ENCODE measurements at places on chromosomes 11 and 22. TPM values are rescaled to one million over a fixed set of nuclear protein-coding genes. Genes with fewer than 3 reads are reported as not detected.

DNA sequence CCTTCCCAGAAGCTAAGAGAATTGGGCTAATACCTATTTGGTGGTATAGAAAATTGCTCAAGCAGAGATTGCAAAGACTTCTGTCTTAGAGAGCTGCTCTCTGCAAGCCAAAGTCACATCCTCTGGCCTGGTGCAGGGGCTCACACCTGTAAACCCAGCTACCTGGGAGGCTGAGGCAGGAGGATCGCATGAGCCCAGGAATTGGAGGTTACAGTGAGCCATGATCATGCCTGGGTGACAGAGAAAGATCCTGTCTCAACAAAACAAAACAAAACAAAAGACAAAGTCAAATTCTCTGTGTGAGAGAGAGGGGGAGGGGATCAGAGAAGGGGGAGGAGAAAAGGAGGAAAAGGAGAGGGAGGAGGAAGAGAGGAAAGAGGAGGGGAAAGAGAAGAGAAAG is 15.0 kb upstream of the EXPH5 start:
- peaks cover 24% of the 10 kb centered on the region for H3K27me3 ChIP-seq
- DNase-seq: no peak
- H3K4me1 ChIP-seq: no peaks in the 10 kb centered on the region
- H3K36me3 ChIP-seq: no peaks in the 10 kb centered on the region
- H3K27ac ChIP-seq: no peak overlapping the region

GRCh38 chr22:27089264-27089663 is 431.9 kb downstream of the MIAT start:
- no peaks in the 10 kb centered on the region for H3K27me3 ChIP-seq
- no peak overlapping the region for H3K4me3 ChIP-seq
- no peak overlapping the region for H3K27ac ChIP-seq

DNA sequence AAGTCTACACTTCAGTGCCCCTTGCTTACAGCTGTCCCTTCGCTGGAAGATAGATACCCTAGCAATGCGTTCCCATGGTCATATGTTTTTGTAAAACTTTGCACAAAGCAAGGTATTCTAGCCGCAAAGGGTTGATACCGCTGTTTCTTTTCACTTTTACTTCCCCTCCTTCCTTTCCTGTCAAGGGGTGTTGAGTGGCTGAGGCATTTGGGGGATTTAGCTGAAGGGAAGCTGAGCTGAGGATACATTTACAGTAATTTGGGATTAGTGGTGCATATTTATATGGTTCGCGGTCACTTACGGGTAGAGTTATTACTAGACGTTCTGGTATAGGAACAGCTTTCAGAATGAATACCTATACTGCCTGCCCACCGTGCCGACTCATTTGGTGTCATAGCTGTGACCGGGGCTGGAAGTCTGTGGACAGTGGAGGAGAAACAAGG is 86.9 kb upstream of the WNT11 start:
- no peak overlapping the region for H3K27ac ChIP-seq
- DNase-seq: peak; percentile 65
- no peaks in the 10 kb centered on the region for H3K27me3 ChIP-seq
- no peaks in the 10 kb centered on the region for H3K36me3 ChIP-seq
- H3K4me1 ChIP-seq: peaks cover 14% of the 10 kb centered on the region

DNA sequence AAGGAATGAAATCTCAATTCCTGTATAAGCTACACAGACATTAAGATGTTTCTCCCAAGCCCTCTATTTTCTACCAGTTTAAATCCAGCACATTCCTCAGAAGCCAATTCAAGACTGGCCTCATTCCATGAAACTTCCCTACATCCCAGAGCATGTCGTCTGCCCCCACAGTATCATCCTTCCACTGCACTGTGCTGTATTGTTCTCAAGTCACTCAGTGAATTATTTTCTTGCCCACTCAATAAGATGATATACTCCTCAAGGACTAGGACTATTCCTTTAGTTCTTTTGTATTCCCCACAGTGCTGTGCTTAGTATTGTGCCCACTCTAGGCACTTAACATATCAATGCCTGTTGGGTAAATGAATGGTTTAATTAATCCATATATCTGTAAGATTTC is 203.1 kb upstream of the BLID start:
- no peaks in the 10 kb centered on the region for H3K27me3 ChIP-seq
- no peak overlapping the region for H3K4me3 ChIP-seq
- no peak overlapping the region for H3K27ac ChIP-seq
- no peaks in the 10 kb centered on the region for H3K36me3 ChIP-seq

DNA sequence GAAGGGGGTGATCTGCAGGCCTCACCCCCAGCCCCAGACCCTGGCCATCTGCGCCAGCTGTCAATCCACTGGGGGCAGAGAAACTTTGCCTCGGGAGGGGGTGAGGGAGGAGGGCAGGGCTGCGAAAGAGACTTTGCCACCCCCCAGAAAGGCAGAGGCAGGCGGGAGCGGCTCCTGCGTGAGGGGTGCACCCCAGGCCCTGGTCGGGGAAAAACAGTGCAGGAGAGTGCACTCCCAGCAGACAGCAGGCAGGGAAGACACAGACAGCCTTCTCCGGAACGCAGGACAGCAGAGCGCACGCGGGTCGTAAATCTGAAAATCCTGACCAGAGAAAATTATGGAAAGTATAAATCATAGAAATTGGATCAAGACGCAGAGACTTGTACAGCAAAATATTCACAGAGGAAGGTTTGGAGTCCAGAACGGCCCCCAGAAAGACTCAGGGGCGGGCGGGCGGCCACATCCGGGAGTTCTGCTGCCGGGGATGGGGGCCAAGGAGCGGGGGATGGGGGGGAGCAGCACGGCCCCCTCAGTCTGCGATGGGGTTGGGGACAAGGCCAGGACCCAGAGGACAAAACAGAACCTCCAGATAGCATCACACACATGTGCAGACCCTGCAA is 8.0 kb upstream of the MRPL23 start:
- H3K4me1 ChIP-seq: peaks cover 5% of the 10 kb centered on the region
- H3K36me3 ChIP-seq: no peaks in the 10 kb centered on the region
- H3K27ac ChIP-seq: no peak overlapping the region
- DNase-seq: peak; percentile 55
- H3K27me3 ChIP-seq: no peaks in the 10 kb centered on the region
- no peak overlapping the region for H3K4me3 ChIP-seq

BRSK2 gene
- 0.97 TPM for total RNA-seq

RAPSN gene
- 0.42 TPM for total RNA-seq

- H3K27ac ChIP-seq: no peak overlapping the region
- no peak for DNase-seq
- H3K4me1 ChIP-seq: no peaks in the 10 kb centered on the region
- peaks cover 19% of the 10 kb centered on the region for H3K36me3 ChIP-seq
- no peaks in the 10 kb centered on the region for H3K27me3 ChIP-seq
Measured at GRCh38 chr11:68053981-68054812, 15.4 kb downstream of the TCIRG1 start.

GRCh38 chr22:42177891-42178336 is 47.3 kb upstream of the CYP2D6 start:
- peaks cover 28% of the 10 kb centered on the region for H3K36me3 ChIP-seq
- peak overlapping the region; percentile 70 for H3K27ac ChIP-seq
- H3K4me3 ChIP-seq: no peak overlapping the region
- H3K4me1 ChIP-seq: peaks cover 56% of the 10 kb centered on the region
- H3K27me3 ChIP-seq: no peaks in the 10 kb centered on the region

F2 gene
- not detected for total RNA-seq

DNA sequence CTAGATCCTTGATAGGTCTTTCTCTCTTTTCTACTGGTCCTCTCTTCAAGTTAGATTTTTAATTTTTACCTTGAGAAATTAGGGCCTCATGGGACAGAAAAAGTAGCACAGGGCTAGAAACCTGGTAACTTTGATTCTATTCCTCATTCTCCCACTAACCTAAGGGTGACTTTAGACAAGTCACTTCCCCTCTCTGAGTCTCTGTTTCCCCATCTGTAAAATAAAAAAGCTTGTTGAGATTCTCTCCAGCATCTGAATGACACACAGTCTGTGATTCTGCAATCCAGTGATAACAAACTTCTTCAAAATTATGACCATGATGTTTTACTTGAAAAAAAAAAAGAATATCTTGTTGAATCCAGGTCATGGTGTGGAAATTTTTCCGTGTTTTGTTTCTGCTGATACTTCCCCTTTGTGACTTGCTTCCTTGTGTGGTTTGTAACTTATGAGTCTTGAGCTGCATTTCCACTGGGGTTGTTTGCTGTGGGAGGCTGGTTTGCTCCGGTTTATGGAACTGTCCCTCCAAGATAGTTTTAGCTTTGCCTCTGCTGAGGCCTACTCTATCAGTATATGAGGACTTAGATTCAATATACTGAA is 9.8 kb upstream of the MPEG1 start:
- no peaks in the 10 kb centered on the region for H3K36me3 ChIP-seq
- DNase-seq: no peak
- H3K27ac ChIP-seq: no peak overlapping the region
- peaks cover 25% of the 10 kb centered on the region for H3K27me3 ChIP-seq
- no peaks in the 10 kb centered on the region for H3K4me1 ChIP-seq
- no peak overlapping the region for H3K4me3 ChIP-seq

MTMR2 gene
- total RNA-seq: 37.5 TPM

GRCh38 chr11:17563231-17563646 is 16.2 kb downstream of the OTOG start:
- no peaks in the 10 kb centered on the region for H3K36me3 ChIP-seq
- no peak for DNase-seq
- no peak overlapping the region for H3K4me3 ChIP-seq
- peaks cover 3% of the 10 kb centered on the region for H3K4me1 ChIP-seq
- H3K27ac ChIP-seq: no peak overlapping the region

DERL3 gene
- 14.8 TPM for total RNA-seq

GRCh38 chr11:68527585-68527984 is 67.0 kb downstream of the PPP6R3 start:
- peaks cover 64% of the 10 kb centered on the region for H3K36me3 ChIP-seq
- no peak for DNase-seq
- peak overlapping the region; percentile 42 for H3K27ac ChIP-seq
- H3K4me1 ChIP-seq: peaks cover 57% of the 10 kb centered on the region
- no peaks in the 10 kb centered on the region for H3K27me3 ChIP-seq

C11orf97 gene
- total RNA-seq: not detected

GRCh38 chr22:38570779-38571364 is 889 bp upstream of the DMC1 start:
- peak overlapping the region; percentile 92 for H3K27ac ChIP-seq
- H3K27me3 ChIP-seq: peaks cover 3% of the 10 kb centered on the region
- peaks cover 22% of the 10 kb centered on the region for H3K4me1 ChIP-seq
- H3K36me3 ChIP-seq: peaks cover 2% of the 10 kb centered on the region
- H3K4me3 ChIP-seq: peak overlapping the region; percentile 94

GRCh38 chr11:75524665-75525432 is 892 bp downstream of the GDPD5 start:
- peak; percentile 81 for DNase-seq
- H3K36me3 ChIP-seq: no peaks in the 10 kb centered on the region
- H3K4me1 ChIP-seq: peaks cover 15% of the 10 kb centered on the region
- H3K27ac ChIP-seq: no peak overlapping the region
- H3K27me3 ChIP-seq: peaks cover 27% of the 10 kb centered on the region

- H3K4me1 ChIP-seq: peaks cover 12% of the 10 kb centered on the region
- peaks cover 6% of the 10 kb centered on the region for H3K27me3 ChIP-seq
- DNase-seq: no peak
- H3K27ac ChIP-seq: no peak overlapping the region
- no peaks in the 10 kb centered on the region for H3K36me3 ChIP-seq
Measured at GRCh38 chr11:64382047-64382446, 23.1 kb downstream of the RPS6KA4 start.

SGSM1 gene
- total RNA-seq: 0.19 TPM

- no peaks in the 10 kb centered on the region for H3K36me3 ChIP-seq
- no peaks in the 10 kb centered on the region for H3K4me1 ChIP-seq
- H3K4me3 ChIP-seq: no peak overlapping the region
- no peak overlapping the region for H3K27ac ChIP-seq
- no peak for DNase-seq
- H3K27me3 ChIP-seq: no peaks in the 10 kb centered on the region
Measured at GRCh38 chr11:116598556-116598955, 174.2 kb downstream of the BUD13 start.

OR10A6 gene
- not detected for total RNA-seq

GRCh38 chr11:77547863-77548551 is 41.7 kb upstream of the AQP11 start:
- no peaks in the 10 kb centered on the region for H3K4me1 ChIP-seq
- peak; percentile 77 for DNase-seq
- no peaks in the 10 kb centered on the region for H3K27me3 ChIP-seq
- no peaks in the 10 kb centered on the region for H3K36me3 ChIP-seq

DNA sequence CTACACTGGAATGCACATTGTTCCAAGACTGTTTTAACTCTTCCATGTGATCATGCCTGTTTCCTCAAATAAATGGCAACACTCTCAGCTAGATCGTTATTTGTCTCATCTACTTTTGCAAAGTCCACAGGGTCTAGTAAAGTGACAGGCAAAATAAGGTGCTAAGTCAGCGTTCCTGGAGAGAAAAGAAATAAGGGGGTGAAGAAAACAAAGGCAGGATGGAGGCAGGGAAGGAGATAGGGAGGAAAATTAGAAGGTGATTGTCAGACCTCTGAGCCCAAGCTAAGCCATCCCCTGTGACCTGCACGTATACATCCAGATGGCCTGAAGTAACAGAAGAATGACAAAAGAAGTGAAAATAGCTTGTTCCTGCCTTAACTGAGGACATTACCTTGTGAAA is 132.1 kb downstream of the RAB38 start:
- H3K27me3 ChIP-seq: peaks cover 9% of the 10 kb centered on the region
- H3K4me3 ChIP-seq: no peak overlapping the region
- no peaks in the 10 kb centered on the region for H3K4me1 ChIP-seq
- H3K36me3 ChIP-seq: no peaks in the 10 kb centered on the region

CDC42EP1 gene
- 1.0 TPM for total RNA-seq

PLEKHA7 gene
- total RNA-seq: 20.7 TPM

TSG101 gene
- 43.5 TPM for total RNA-seq

DNA sequence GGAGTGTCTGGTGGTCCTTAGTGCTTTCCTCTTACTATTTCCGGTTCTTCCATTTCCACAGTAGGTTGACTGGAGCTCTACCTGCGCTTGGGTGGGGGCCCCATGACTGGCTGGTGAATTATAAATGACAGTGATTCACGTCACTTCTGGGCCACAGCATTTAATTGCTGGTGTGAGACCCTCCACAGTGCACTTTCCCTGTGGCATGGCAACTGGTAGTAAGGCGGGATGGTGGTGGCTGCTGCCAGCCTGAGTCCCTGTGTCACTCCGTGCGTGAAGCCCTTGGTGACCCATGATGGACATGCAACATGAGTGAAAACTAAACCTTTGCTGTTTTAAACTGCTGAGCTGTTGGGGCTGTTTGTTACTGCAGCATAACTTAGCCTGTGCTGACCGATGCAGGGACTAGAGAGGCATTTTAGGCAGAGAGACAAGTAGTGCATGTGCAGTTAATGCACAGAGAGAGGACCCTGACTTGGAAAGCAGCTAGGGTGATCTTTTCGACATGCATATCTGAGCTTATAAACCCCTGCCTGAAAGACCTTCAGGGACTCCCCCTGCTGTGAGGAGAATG is 3.1 kb downstream of the PRDM11 start:
- DNase-seq: no peak
- no peak overlapping the region for H3K27ac ChIP-seq
- peaks cover 3% of the 10 kb centered on the region for H3K36me3 ChIP-seq
- H3K4me3 ChIP-seq: no peak overlapping the region
- peaks cover 22% of the 10 kb centered on the region for H3K27me3 ChIP-seq

DNA sequence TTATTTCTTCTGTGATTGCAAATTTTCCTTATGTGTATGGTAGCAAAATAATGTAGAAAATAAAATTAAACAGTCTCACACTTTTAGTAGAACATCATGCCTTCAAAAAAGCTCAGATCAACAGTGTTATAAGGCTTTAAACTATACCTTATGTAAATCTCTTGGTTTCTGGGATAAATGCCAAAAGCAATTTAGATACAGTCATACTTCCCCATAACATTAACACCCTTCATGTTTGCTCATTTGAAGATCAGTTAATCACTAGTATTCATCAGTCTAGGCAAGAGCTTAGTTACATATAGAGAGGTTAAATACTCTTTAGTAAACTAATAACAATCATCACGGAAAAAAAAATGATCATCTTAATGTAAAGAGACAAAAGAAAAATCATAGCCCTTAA is 421.8 kb upstream of the ANO3 start:
- no peak overlapping the region for H3K4me3 ChIP-seq
- no peak for DNase-seq
- no peaks in the 10 kb centered on the region for H3K36me3 ChIP-seq
- no peaks in the 10 kb centered on the region for H3K4me1 ChIP-seq
- no peaks in the 10 kb centered on the region for H3K27me3 ChIP-seq
